NCI-H774 (cell line): ENCODE measurements at places on chromosomes 5 and 9.

GRCh38 chr9:29750062-29750461, 2176.8 kb upstream of the C9orf72 start:
- DNase-seq: no peak

DNA sequence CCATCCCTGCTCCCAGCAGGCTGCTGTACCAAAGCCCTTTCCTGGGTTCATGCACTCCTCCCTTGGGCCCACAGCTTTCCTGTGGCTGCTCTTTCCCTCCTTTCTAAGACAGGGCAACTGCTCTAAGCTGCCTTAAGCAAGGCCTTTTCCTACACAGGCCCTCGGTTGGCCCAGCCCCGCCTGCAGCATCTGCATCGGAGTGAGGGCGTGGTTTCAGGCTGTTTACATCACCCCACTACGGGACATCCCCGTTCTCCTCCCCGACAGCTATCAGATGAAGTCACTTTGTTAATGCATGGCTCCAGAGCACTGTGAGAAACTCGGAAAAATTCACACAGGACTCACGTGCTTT, 3.4 kb downstream of the DPH7 start:
- DNase-seq: no peak

- DNase-seq: no peak
Measured at GRCh38 chr9:135215571-135216161, 128.2 kb downstream of the OLFM1 start.

- DNase-seq: no peak
Measured at GRCh38 chr5:154603953-154604679, 126.1 kb upstream of the HAND1 start.

- no peak for DNase-seq
Measured at GRCh38 chr9:123941524-123942070, 11.7 kb upstream of the DENND1A start.

DNA sequence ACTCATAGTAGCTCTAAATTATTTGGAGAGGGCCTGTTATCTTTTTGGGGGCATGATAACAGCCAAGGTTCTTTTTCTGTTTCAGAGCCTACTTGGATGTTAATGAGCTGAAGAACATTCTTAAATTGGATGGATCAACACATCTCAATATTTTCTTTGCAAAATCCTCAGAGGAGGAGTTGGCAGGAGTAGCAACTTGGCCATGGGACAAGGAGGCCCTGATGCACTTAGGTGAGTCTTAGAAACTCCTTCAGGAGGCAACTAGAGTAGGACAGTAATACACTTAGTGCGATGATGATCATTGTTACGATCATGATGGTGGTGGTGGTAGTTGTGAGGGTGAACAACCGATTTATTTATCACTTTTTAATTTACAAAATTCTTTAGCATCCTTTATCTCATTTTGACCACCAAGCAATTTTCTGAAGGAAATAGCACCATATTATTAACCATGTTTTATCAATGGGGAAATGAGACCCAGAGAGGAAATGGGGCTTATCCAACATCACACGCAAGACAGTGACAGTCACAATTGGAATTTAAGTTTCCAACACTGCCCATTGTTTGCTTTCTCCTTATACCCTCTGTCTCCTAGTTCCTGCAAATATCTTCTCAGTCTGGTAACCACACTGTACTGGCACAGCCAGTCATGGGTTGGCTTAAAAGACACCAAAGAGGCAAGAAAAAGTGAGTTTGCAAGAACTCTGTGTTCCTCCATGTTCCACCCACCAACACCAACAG, 54.0 kb downstream of the PAPPA start:
- DNase-seq: no peak

- DNase-seq: no peak
Measured at GRCh38 chr5:95244479-95244878, 40.4 kb downstream of the MCTP1 start.

DNA sequence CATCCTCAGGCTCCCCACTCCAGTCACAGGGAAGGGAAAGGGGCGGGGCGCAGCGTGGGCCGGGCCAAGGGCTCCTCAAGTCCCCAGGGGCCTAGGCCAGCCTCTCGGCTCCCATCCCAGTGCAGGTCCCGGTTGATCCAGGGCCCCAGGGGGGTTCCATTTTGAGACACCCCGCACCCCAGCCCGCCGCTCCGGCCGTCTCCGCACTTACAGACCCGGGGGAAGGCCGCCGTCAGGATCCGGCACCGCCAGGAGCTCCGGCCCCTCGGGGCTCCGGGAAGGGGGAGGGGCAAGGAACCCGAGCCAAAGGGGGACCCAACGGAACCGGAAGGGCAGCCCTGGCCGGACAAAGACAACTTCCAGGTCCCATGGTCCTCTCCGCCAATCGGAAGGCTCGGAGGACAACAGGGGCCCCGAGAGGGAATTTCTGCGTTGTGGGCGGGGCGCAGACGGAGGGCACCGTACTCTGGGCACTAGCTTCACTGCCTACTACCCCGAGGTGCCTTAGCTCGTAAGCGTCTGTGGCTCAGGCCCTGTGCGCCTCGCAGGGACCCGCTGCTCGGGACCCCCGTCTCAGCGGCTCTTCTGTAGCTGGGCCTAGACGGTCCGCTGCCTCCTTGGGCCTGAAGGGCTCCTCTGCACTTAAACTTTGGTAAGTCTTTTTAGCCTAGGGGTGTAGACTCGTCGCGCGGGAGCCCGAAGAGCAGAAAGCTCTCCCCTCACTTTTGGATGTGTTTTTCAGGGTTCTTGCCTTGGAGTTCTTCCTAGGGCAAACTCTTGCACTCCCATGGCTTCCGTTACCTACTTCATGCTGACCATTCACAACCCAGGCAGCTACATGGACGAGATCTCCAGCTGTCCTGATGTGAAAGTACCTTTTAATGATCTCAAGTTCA, at the start of gene ZBTB26:
Gene ZBTB26, minus strand, starts transcription at position 287 of the 896 bp plus-strand sequence. CDS start 11,578 bp downstream, outside the sequence.
- DNase-seq: peak; percentile 97

- peak; percentile 60 for DNase-seq
Measured at GRCh38 chr9:103261951-103262350, 266.8 kb downstream of the CYLC2 start.

DNA sequence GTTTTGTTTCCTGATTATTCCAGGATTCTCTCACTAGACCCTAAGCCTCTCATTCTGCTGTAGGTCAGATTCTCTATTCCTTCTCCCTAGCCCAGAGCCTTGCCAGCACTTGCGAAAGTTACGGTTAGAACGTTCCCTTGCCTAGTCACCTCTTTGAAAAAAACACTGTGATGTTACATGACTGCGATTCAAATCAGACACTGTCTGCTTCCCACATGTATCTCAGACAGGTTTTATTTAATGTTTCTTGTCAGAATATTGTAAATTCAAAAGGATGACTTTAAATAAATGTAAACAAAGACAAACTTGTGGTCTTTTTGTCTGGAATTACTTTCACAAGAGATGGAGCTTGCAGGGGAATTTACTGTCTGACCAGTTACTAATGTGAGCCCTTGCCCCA, 116.5 kb upstream of the OTULINL start:
- DNase-seq: no peak

DNA sequence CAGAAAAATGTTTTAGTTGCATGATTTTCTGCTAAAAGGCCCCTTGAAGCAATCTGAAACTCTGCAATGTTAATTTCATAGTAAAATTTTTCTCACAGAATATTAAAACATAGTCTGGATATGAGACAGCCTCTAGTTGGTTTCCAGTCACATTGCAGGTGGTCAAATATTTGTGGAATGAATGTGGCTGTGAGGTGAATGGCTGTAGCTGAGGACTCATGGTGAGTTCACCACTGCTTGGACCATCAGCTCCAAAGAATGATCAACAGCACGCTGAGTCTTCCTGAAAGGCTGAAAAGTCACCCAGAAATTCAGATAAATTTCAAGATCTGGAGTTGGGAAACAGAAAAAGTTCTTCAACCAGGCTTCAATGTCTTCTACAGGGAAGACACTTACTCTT, 79.8 kb downstream of the MAT2B start:
- no peak for DNase-seq

DNA sequence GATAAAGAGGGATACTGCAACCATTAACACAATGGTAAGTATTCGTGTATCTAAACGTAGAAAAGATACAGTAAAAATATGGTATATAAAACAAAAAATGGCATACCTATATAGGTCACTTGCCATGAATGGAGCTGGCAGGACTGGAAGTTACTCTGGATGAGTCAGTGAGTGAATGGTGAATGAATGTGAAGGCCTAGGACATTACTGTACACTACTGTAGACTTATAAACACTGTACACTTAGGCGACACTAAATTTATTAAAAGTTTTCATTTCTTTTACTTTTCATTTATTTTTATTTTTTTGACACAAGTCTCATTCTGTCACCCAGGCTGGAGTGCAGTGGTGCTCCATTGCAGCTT, 14.1 kb downstream of the TDRD7 start:
- DNase-seq: no peak

DNA sequence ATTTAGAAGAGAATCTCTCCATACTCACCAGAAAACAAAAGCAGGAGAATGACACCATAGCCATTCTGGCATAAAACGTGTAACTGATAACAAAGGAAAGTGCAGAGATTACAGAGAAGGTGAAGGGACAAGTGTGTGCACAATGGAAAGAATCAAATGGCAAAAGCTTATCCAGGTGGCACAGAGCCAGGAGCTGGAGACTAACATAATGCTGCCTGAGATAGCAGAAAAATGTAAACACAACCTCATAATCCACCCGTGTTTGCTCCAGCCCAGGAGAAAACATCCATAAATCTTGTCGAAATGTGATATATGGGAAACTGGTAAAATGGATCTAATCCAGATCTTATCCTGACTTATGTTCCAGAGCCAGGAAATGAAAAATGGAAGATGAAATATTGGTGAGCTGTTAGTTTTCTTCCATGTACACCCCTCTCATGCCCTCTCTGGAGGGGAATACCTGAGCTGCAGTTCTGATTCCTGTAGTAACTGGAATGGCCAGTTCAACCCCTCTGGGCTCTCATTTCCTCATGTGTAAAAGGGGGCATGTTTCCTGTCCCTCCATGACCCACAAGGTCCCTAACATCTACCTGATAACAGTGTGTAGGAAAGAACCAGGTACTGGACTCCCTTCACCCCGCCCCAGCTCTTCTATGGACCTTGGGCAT, 212.3 kb upstream of the DAPK1 start:
- no peak for DNase-seq

- no peak for DNase-seq
Measured at GRCh38 chr5:77214151-77214550, 3.7 kb downstream of the PDE8B start.

DNA sequence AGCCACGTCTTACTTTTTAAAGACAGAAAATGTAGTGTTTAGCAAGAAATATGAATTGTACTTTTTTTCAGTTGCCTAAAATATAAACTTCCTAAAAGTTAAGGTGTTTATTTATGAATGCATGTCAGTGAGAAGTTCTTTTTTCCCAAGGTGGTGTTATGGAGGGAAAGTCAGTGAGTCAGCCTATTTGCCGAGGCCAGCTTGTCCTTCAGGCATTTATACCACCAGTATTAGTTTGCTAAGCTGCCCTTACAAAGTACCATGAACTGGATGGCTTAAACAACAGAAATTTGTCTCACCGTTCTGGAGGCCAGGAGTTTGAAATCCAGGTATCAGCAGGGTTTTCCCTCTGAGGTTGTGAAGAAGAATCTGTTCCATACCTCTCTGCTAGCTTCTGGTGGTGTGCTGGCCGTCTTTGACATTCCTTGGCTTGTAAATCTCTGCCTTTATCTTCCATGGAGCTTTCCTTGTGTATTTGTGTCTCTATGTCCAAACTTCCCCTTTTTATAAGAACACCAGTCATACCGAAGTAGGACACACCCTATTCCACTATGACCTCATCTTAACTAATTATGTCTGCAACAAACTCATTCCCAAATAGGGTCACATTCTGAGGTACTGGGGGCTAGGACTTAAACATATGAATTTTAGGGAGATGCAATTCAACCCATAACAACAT, 38.4 kb downstream of the PRKACG start:
- DNase-seq: no peak

- no peak for DNase-seq
Measured at GRCh38 chr5:170393958-170394357, 4.8 kb upstream of the KCNMB1 start.

DNA sequence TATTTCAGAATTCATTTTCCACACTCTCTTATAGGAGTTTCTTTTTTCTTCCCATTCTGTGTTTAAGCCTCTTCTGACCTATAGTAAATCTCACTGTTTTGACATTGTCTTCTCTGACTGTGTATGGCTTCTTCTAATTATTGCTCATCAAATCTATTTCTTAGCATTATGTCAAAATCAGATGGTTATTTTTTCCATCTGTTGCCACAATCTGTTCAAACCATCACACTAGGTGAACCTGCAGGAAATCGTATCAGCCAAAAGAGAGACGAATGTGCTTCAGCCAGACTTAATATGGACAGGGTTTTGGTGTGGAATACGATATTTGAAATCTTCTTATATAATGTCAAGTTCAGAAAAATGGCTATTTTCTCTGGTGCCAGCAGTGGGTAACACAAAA, 15.9 kb upstream of the SEMA4D start:
- no peak for DNase-seq

- DNase-seq: no peak
Measured at GRCh38 chr5:169161022-169161680, 139.8 kb downstream of the SLIT3 start.

DNA sequence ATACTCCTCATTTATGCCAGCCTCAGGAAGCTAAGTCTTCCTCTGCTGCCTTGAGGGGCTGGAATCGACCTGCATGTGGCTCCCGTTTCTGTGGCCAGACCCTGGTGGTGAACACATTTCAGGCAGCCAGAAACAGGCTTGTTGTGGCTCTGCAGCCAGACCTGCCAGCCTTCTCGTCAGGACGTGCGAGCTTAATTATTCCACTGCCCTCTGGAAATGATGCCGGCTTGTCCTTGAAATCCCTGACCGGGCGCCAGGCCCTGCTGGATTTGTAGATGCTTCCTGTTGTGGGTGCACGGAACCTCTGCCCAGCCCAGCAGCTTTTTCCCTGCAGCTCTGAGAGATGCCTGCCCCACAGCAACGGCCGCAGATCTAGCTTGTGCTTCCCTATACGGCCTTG, 41.6 kb downstream of the PDZD2 start:
- no peak for DNase-seq

DNA sequence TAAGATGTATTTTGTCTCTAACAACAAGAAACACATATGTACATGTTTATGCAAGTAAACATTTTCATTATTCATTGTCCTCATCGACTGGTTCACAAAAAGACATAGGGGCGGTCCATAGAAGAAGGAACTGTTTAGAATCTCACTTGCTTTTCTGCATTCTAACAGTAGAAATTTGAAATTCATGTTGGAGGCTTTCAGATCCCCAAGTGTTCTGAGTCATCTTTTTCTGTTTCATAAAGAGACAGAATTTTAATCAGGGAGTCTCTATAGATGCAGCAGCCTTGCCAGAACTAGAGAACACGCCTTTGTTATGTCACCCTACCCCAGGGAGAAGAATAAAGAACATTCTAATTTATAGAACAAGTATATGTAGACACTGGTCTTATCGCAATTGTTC, 324.3 kb downstream of the GABRG2 start:
- no peak for DNase-seq

GRCh38 chr9:69392826-69393225, 67.8 kb downstream of the ENTREP1 start:
- DNase-seq: no peak
